Articular chondrocyte of knee joint (primary cell): ENCODE measurements at places on chromosomes 12 and 14. TPM values are rescaled to one million over a fixed set of nuclear protein-coding genes. Genes with fewer than 3 reads are reported as not detected.

The SDSL gene
- total RNA-seq: 6.7 and 8.8 TPM in 2 replicates

The ITFG2 gene
- total RNA-seq: 17.2 and 20.0 TPM in 2 replicates

The PAPLN gene
- total RNA-seq: 15.0 and 15.4 TPM in 2 replicates

The SLC10A1 gene
- total RNA-seq: not detected in 2 replicates
